Stimulated activated naive CD4-positive, alpha-beta T cell (primary cell): ENCODE measurements at places on chromosomes 13 and 19.
A peak's percentile ranks its signal among the peaks of the same experiment; 100 is the strongest.

DNA sequence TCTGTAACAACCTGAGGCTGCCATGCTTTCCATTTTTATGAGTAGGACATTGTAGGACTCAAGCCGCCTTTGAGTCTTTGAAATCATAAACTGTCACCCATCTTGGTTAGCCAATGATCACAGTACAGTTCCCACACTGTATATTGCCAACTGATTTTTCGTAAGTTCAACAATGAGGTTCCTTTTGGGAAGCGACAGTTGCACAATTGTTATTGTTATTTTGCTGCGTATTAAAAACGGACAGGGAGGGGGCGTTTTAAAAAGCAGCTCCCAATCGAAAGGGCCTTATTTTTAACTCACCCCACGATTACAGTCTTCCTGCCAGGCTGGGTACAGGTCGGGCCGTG, 601 bp downstream of the SLC46A3 start:
- DNase-seq, result no peak

GRCh38 chr13:91565296-91565695, 166.9 kb downstream of the GPC5 start:
- no peak for DNase-seq

- DNase-seq, result no peak
Observed at GRCh38 chr19:46579361-46579879, 21.7 kb upstream of the CALM3 start.

- no peak for DNase-seq
Observed at GRCh38 chr19:3778899-3779723, 7.1 kb downstream of the MATK start.

DNA sequence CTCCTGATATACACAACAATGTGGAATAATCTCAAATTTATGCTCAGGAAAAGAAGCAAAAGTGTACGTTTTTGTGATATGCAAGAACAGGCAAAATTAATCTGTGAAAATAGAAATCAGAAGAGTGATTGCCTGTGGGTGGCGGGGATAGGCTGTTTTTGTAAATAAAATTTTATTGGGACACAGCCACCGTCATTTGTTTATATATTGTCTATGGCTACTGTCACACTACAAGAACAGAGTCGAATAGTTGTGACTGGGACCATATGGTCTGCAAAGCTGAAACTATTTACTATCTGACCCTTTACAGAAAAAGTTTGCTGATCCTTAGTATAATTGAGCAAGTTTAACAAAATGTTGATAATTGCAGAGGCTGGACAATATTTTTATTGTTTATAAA, 269.5 kb upstream of the HTR2A start:
- no peak for DNase-seq

GRCh38 chr13:40058757-40059236, 403.3 kb downstream of the COG6 start:
- no peak for DNase-seq

DNA sequence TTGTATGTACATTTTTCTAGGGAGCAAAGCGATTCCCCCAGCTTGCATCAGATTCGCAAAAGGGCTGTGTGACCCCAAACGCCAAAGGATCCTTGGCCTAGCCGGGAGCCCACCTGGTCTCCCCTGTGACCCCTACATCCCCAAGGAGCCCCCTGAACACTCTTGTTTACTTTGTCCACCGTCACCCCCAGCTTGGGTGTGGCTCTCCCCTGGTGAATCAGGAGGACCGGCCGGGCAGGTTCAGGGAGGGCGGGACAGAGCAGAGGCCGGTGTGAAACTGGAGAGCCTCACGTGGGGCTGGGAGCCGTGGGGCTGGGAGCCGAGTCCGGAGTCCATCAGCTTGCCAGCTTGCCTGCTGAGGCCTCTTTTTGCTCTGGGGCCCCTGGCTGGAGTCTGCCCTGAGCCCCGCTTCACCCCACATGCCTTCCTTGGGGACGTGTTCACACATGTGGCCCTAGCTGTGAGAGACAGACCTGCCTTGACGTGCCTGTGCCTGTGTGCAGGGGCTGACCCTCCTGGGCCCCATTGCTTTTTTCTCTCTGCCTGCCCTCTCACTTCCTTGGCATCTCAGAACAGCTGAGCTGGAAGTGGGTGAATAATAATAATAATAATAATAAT, 2.0 kb downstream of the ITPKC start:
- DNase-seq, result no peak

GRCh38 chr13:42762917-42763316, 18.5 kb upstream of the FAM216B start:
- DNase-seq, result no peak

GRCh38 chr19:1000095-1000494, at the start of gene GRIN3B:
GRIN3B (plus strand) TSS chr19:1000419; CDS start chr19:1000438, 19 bp downstream.
- peak; percentile 49 for DNase-seq

- DNase-seq, result no peak
Observed at GRCh38 chr19:6239401-6239844, 40.4 kb downstream of the MLLT1 start.

DNA sequence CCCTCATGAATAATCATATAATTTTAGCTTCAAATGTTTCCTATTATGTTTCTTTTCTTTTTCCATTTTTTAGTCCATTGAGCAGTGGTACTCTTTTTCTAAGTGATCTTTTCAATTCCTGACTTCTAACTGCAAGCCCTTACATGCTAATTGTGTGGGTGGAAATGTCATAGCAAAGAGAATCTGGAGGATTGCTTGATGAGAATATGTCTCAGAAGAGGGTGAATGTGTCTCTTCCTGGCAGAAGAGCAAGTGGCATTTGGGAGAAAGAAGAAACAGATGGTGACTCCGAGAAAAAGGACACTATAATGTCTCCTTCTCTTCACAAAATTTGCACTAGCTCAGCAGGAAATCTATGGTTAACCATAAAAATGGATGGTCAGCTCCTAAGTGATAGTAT, 2320.0 kb downstream of the PCDH9 start:
- DNase-seq, result no peak

DNA sequence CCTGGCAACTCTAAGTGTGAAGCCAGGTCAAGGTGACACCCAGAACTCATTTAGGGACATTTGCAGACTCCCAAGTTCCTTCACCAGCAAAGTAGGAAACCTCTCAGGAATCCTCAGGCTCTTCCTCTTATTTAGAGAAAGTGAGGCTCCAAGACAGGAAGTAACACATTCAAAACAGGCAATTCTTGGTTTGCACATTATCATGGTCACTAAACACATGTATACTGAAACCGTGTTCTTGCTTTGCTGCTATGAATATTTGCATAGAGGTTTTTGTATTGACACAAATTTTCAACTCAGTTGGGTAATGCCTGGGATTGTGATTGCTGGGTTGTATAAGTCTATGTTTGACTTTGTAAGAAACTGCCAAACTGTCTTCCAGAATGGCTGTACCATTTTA, 13.2 kb upstream of the URI1 start:
- no peak for DNase-seq

DNA sequence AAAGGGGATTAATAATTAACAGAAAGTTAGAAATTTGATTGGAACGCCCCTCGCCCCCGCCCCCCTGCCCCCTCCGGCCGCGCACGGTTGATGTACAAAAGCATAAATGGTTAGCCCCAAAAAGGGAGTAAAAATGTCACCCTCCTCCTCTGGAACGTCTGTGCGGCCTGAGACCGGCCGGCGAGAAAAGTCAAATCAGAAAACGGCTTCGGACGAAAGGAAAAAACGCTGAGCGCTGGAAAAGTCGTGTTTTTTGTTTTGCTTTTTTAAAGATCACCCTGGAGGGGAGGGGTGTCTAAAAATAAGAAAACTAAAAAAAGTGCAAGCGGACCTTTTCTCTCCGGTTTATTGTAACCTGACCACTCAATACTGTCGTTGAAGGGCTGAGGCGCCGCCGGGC, 13.2 kb downstream of the MEX3D start:
- DNase-seq, result no peak

DNA sequence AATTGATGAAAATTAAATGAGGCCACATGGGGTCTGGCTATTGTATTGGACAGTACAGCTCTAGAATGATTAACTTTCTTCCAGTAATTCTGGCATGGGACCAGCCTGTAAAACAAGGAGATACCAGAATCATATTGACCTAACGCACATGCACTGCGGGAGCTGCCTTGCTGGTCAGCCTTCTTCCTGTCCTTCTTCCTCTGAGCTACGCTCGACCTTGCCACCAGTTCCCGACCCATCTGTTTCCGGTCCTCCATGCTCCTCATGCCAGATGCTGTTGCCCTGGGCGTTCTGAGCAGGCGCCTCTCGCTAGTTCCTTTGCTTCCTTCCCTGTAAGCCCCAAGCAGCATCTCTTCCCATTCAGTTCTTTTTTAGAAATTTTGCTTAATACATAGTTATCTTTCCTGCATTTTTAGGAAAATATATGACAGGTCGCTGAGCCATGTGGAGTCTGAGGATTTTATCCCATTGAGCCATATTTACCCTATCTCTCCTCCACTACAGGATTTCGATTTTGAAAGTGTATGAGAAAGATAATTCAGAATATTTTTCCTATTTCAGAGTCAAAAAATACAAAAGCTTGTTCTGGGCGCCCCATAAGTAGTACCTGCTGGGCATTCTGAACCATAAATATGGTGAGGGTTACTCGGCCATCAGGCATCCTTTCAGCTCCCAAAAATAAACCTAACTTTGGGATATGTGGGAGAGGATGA, 38.6 kb downstream of the TNFRSF19 start:
- no peak for DNase-seq

DNA sequence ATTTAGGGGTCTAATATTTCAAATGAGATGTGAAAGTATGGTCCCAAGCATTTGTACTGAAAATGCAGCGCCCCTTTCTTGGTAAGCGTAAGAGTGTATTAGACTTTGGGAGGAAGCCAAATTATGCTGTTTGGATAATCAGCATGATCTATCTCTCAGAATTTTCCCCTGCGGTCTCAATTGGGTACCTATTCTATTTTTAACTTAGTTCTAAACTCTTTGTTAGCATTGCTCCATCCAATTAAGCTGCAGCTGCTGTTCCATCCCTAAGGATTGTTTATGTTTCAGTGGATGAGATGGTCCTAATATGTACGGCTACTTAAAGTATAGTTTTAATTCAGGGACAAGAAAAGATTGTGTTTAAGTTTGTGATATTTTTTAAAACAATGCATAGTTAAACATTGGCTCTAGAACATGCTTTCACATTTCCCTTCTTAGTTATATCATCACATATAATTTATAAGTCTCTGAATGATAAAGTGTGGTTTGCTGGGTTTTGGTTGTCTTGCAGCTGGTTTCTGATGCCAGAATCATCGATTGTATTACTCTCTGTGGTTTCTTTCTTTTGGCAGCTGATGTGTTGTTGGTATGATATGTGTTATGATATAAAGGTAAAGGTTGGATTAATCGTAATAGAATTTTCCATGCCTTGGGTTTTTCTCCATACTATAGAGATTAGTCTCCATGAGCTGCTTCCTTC, 15.0 kb downstream of the POLR1D start:
- DNase-seq, result no peak

DNA sequence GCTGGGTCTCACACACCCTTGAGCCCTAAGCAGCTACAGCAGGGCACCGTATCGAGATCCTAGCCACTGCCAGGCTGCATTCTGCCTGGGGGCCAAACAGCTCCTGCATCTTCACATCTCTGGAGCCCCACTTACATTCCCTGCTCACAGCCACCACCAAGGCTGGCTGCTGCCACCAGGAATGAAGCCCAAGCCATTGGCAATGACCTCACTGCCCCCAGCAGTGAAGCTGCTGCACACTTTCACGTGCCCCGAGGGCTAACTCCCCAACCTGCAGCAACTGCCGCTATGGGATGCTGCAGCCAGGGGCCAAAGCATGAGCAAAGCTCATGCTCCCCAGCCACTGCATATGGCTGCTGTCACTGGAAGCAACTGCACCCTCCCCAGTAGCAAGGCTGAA, 42.0 kb downstream of the F2RL3 start:
- DNase-seq, result no peak

DNA sequence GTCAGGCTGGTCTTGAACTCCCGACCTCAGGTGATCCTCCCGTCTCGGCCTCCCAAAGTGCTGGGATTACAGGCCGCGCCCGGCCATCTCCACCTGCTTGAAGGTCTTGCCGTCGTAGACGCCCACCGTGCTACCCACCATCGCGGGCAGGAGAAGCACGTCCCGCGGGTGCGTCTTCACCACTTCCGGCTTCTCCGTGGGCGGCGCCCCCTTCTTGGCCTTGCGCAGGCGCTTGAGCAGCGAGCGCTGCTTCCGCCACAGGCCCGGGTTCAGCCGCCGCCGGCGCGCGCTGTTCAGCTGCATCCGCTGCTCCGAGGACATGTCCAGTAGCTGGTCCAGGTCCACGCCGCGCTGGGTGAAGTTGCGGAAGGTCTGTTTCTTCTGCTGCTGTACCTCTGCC, 21.6 kb downstream of the EFNA2 start:
- no peak for DNase-seq

DNA sequence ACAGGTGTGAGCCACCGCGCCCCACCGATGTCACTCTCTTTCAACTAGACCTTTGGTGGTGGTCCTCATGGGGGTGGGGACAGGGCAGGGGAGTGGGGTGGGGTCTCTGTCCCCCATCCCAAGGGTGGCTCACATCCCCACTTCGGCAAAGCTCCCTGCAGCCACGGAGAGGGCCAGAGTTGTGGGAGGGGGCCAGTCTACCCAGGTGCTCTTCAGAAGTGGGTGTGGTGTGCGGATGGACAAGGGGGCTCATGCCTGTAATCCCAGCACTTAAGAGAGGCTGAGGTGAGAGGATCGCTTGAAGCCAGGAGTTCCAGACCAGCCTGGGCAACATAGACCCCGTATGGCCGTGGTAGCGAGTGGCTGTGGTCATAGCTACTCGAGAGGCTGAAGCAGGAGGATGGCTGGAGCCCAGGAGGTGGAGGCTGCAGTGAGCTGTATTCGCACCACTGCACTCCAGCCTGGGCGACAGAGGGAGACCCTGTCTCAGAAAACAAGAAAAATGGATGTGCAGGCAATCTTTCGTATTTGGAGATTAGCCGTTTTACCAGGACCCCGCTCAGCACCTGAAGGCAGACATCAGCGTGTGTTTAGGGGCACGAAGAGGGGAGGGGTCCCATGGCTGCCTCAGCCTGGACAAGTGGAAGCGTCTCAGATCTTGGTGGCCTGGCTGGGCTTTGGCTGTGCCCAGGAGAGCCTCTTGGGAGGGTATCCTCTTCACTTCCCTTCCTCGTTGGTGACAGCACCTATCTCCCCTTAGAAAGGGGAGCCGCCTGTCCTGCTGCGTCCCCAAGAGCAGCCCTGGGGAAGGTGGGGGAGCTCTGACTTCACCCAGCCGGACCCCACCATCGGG, 846 bp downstream of the TGFBR3L start:
- no peak for DNase-seq

DNA sequence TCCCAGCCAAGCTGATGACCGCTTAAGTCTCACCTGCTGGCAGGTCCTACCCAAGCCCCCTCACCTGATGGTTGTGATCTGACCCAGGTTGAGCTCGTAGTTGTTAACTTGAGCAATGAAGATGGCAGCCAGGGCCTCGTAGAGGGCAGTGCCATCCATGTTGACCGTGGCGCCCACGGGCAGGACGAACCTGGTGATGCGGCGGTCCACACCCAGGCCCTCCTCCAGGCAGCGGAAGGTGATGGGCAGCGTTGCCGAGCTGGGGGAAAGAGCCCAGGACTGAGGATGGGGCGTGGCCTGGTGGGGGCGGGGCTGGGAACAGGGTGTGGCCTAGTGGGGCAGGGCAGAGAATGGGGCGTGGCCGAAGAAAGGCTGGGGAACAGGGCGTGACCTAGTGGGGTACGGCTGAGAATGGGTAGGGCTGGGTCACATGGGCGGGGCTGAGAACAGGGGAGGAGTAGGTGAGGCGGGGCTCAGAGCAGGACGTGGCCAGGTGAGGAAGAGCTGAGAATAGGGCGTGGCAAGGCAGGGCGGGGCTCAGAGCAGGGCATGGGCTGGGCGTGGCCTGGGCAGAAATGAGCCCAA, 12.9 kb downstream of the OR7C2 start:
- no peak for DNase-seq
